Ovary (tissue), 10 donors: ENCODE measurements at places on chromosomes 5 and 9. TPM values are rescaled to one million over a fixed set of nuclear protein-coding genes. Genes with fewer than 3 reads are reported as not detected.

Gene CTSV
- total RNA-seq = not detected

Gene SH3PXD2B
- total RNA-seq = 46.0 TPM

Gene SLIT3
- total RNA-seq = 29.3 TPM

Gene CDC20B
- total RNA-seq = not detected

Gene CAMK2A
- total RNA-seq = 1.3 TPM

Gene MCIDAS
- not detected for total RNA-seq

GRCh38 chr9:12413986-12414385 lies 279.2 kb upstream of the TYRP1 start:
- DNase-seq = no peak

- DNase-seq = no peak
These were observed 50.9 kb downstream of the CERT1 start for GRCh38 chr5:75460532-75460931.

GRCh38 chr9:79661279-79661678 lies 89.5 kb downstream of the TLE4 start:
- DNase-seq = no peak

DNA sequence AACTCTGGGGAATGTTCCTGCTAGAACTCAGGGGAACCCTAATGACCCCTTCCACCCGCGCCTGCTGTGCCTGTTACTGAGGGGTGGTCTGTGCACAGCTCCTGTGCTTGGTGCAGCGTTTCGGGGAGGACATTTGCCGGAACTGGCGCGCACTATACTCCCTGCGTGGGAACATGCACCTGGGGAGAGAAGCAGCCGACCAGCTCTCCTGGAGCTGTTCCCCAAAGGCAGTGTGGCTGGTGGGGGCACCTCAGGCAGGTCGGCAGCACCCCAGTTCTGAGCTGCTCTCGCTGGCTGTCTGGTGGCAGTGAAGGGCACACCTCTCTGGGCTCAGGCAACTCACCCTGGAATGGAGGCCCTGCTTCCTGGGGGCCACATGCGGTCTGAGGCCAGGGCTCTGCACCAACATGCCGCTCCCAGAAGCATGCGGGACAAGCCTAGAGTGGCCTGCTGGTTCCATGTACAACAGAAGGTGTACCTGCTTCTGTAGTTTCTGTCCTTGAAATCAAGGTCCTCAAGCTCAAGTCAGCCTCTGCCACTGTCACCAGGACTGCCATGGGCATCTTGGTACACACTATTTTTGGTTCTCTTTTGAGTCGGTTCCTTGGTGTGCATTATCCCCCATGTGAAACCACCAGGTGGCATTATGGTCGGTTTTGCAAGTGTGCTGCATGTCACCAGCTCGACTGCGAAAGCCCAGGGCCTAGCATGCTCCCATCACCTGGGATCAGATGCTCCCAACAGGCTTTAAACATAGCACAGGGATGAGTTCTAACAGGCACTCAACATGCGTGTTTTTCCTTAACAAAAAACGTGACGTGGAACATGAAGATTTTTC lies 7.8 kb upstream of the MRNIP start:
- DNase-seq = no peak

DNA sequence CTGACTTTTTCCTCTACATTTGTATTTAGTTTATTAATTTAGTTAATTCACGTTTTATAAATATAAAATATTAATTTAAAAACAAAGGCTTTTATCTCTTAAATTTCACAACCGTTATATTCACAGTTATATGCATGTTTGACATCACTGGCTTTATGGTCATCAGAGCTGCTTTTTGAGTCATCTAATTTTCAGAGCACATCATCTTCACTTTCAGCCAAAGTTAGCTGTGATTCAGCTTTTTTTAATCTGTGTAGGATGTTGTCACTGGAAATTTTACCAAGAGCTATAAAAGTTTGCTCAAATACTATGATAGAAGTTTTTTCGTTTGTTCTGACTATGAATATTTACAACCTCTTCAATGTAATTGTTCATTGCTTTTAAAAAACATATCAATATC lies 12.4 kb downstream of the CDC37L1 start:
- no peak for DNase-seq

DNA sequence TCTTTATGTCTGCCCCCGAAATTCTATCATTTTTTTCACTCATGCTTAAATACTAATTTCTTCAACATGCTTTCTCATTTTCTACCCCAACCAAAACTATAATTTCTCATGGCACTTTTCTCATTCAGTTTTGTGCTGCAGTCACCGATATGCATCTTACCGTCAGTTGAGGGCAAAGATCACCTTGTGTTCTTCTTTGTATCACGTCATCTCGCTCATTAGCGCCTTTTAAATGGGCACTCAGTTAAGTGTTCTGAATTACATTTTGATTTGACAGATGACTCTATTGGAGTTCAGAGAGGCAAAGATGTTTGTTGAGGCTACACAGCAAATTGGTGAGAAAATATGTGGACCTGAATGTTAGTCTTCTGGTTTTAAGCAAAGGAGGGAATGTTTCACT lies 211.7 kb upstream of the GLRA1 start:
- no peak for DNase-seq

DNA sequence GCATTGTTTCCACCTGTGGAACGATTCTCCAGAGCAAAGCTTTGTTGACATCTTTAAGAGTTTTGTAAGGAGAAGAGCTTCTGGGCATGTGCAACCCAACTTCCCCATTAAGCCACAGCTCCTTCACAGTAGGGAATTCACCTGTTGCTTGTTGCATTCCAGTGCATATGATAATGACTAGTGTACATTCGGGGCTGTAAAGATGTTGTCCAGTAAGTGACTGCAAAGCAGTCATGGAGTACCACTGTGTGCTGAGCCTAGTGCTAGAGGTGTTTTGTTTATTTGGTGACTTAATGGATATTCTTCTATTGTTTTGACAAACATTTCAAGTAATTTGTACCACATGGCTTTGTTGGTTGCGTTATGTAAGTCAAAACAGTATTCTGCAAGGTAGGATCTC lies 12.8 kb downstream of the UGCG start:
- no peak for DNase-seq

- no peak for DNase-seq
These were observed 18.9 kb upstream of the GHR start for GRCh38 chr5:42404366-42404765.

- no peak for DNase-seq
These were observed 40.5 kb upstream of the LIFR start for GRCh38 chr5:38596981-38597380.
